CD4-positive, alpha-beta memory T cell (primary cell): ENCODE measurements at places on chromosomes 6 and 20. TPM values are rescaled to one million over a fixed set of nuclear protein-coding genes. Genes with fewer than 3 reads are reported as not detected.

Gene OXT
- total RNA-seq, result not detected

Gene APOBEC2
- not detected for total RNA-seq

Gene GRM1
- total RNA-seq, result not detected

Gene MUCL3
- not detected for total RNA-seq

Gene KIFC1
- 0.69 TPM for total RNA-seq

Gene PACRG
- not detected for total RNA-seq

Gene ENPP5
- 1.2 TPM for total RNA-seq

Gene GPLD1
- total RNA-seq, result 1.4 TPM

Gene ADGB
- total RNA-seq, result not detected

Gene IL17F
- not detected for total RNA-seq

Gene ETV7
- 3.2 TPM for total RNA-seq
